Central memory CD4-positive, alpha-beta T cell (primary cell): ENCODE measurements at places on chromosomes 2 and 18.

- DNase-seq, result no peak
Measured at GRCh38 chr2:43255296-43255910, 29.0 kb upstream of the ZFP36L2 start.

- DNase-seq, result no peak
Measured at GRCh38 chr2:230986520-230987136, 9.3 kb upstream of the SPATA3 start.

GRCh38 chr2:189181706-189182105, 2.1 kb upstream of the COL5A2 start:
- DNase-seq, result no peak

DNA sequence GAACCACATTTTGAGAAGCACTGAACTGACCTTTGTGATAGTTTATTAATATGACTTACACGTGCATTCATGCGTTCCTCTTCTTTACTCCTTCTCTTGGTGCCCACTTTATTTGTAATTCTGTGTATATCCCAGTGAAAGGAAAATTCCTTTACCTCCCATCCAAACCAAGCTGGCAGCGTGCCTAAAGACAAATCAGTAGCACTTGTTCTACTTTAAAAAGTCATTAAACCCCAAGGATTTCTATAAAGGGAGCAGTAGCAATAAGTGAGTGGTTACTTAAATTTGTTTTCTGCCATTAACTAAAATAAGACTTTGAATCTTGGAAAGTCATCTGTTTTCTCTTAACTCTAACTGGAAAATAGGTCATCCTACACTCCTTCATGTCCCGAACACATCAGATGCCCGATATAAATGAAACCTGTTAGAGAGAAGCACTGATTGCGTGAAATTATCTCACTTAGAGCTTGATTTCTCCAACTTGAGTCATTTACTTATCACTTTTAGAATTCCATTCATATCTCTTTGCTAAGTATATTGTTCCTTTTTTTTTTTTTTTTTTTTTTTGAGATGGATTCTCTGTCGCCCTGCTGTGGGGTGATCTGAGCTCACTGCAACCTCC, 10.7 kb downstream of the PIK3C3 start:
- no peak for DNase-seq

GRCh38 chr2:217086038-217086522, 226.2 kb upstream of the TNP1 start:
- no peak for DNase-seq

DNA sequence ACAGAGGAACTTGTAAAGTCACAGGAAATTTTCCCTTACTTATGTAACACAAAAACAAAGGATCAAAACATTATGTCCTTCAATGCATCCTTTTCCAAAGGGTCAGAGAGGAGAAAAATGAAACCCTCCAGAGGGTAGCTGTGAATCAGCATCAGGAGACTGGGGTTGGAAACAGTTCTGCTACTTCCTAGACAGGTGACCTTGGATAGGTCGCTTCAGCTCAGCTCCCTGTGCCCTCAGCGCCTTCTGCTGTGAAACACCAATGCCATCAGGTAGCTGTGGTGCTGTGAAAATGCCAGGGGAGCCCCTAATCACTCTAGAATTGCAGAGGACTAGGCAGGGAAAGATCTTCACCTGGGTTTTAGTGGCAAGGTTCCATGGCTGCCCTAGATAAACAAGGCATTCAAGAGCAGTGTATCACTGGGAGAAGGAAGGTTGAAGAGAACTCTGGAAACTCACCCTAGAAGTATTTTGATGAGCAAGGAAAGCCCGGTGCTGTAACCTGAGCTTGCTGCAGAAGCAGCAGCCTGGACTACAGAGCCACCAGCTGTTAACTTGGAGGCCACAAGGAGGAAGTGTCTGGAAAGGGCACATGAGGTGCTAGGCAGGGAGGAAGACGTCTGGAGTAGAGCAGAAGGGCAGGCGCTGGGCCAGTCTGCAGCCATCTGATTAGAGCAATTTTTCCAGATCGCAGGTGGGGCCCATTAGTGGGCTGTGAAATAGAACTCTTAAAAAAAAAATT, 100.7 kb upstream of the MCFD2 start:
- DNase-seq, result no peak

- no peak for DNase-seq
Measured at GRCh38 chr2:43100362-43100882, 126.0 kb downstream of the ZFP36L2 start.

DNA sequence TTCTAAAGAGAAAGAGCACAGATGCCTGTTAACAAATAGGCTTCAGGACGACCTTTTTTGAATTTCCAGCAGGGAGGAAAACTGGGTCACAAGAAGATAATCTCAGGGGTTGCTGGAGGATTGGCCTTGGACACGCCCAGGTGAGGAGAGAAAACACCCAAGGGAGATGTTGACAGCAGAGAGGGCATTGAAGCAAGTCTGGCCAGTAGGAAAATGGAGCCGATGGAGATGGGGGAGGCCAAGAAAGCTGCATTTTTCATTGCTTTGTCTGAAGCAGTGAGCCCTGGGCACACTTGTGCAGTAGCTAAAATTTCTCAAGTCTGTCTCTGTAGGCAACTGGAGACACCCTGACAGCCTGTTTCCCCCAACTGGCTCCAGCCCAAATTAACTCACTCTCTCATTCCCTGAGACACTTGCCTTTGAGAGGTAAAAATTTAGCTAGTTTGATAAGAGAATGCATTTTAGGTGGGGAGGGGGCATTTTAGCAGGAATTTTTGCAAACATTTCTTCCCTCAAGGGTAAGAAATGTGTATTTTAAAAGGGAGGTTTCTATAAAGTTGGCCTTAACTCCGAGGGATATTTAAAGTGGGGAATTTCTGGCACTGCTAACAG, 165.5 kb downstream of the TGIF1 start:
- DNase-seq, result no peak

DNA sequence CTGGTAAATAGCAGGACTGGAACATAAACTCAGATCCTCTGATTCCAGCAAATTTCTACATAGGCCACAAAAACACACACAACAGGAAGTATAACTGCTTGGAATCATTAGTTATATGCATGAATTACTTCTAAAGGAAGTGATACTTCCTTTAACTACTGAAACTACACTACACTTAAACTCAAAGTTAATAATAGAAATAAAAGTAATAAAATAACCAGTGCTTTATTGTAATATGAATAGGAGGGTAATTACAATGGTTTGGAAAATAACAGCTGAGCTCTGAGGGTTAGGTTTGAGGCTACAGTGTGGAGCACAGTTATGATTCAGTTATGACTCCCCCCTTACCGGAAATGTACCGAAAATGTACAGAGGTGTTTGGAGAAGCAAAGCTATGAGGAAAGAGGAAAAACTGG, 18.5 kb upstream of the POLI start:
- DNase-seq, result no peak

GRCh38 chr2:130374587-130375290, 18.9 kb downstream of the PTPN18 start:
- no peak for DNase-seq

DNA sequence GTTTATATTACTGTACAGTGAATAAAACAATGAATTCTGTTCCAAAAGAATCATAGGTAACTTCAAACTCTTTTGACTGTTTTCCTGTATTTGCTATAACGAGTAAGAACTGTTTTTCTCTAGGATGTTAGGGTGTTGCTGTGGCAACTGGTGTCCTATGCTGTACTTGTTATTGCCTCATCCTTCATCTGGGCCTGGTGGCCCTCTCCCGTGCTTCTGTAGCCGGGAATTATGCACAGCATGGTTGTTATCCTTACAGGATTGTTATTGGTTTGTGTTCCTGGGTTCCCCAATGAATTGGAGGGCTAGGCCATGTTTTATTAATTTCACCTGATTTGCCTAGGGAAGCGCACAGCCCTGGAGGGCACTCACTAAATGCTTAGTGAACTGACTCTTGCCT, 279.2 kb downstream of the PTPRM start:
- DNase-seq, result no peak

GRCh38 chr2:105553538-105554196, 154.8 kb upstream of the FHL2 start:
- DNase-seq, result no peak

DNA sequence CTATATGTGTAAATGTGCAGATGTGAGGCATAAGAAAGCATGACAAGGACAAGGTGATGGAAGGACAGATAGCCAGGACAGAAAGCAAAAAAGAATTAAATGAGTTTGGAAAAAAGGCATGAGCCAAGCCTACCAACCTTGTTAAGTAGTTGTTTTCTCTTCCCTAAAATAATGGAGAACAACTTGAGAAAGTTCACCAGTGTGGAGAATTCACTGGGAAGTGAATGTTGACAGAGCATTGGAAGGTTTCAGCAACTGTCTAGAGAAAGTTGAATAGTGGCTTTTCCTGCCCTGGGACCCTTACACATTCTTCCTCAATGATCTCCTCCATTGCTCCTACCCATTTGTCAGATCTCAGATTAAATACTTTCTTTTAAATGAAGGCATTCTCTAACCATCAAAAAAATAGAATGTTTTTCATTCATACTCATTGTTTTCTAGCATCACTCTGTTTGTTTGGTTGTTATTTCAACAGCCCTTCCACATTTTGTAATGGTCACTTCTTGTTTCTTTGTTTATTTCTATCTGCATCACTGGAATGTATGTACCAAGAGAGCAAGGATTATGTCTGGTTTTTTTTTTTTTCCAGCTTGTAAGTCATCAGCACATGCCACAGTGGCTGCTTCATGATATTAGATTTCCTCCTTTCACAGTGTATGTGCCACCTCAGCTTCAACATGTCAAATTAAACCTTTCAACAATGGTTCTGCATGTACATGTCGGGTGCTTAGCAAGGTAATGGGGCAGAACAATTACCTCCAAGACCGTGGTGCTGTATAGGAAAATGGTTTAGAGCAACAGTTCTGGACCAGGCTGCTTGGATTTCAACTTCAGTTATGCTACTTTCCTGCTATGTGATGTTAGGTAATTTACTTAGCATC, 586.0 kb upstream of the VRK2 start:
- no peak for DNase-seq

GRCh38 chr2:150088538-150088937, 398.9 kb downstream of the RND3 start:
- DNase-seq, result no peak

- no peak for DNase-seq
Measured at GRCh38 chr2:203730883-203731282, 24.4 kb downstream of the CD28 start.

DNA sequence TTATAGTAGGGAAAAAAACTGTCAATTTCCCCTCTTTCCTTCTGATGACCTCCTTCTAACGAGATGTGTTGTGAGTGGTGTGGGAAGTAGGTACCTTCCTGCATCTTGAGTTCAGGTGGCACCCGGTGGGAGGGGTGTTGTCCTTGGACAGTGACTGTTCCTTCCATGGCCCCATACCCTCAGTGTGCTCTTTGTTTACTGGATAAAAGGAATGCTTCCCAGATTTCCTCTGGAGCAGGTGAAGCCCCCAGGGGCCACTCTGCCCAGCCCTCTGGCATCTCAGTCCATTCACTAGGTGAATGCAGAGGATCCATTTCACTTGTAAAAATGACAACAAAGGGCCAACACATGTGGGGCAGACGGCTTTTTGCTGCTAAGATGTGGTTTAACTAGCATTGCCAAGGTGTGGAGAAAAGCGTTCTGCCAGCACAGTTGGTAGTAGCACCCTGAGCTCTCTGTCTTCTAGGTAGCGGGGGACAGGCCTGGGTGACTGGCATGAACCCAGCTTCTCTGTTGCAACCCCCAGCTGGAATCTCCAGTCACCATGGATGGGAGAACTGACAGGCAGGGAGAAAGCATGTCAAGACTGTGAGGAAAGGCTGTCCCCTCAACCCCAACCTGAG, 6.9 kb downstream of the GDF7 start:
- DNase-seq, result no peak

DNA sequence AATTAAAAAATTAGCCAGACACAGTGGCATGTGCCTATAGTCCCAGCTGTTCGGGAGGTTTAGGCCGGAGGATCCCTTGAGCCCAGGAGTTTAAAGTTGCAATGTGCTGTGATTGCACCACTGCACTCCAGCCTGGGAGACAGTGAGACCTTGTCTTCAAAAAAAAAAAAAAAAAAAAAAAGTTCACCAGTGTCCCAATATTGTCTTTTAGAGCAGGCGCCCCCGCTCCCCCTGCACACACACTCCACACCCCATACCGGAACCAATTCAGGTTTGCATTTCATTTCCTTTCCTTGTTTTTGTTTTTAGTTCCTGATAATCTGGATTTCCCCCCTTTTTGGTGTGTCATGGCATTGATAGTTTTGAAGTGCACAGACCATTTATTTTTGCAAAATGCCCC, 10.4 kb downstream of the TMEM87B start:
- DNase-seq, result no peak
